Stomach (tissue), 19 donors: ENCODE measurements at places on chromosomes 4 and X. TPM values are rescaled to one million over a fixed set of nuclear protein-coding genes. Genes with fewer than 3 reads are reported as not detected.
A peak's percentile ranks its signal among the peaks of the same experiment; 100 is the strongest.

- no peaks in the 10 kb centered on the region for H3K27me3 ChIP-seq
- H3K4me1 ChIP-seq, result peaks cover 26% of the 10 kb centered on the region
- peaks cover 2% of the 10 kb centered on the region for H3K36me3 ChIP-seq
- H3K27ac ChIP-seq, result no peak overlapping the region
- peak overlapping the region; percentile 95 for H3K4me3 ChIP-seq
Measured at GRCh38 chr4:6781561-6781960, 966 bp upstream of the KIAA0232 start.

GRCh38 chr4:162461952-162462351, 298.2 kb upstream of the FSTL5 start:
- no peaks in the 10 kb centered on the region for H3K4me1 ChIP-seq
- H3K36me3 ChIP-seq, result no peaks in the 10 kb centered on the region
- peak; percentile 29 for DNase-seq
- H3K27me3 ChIP-seq, result no peaks in the 10 kb centered on the region

DNA sequence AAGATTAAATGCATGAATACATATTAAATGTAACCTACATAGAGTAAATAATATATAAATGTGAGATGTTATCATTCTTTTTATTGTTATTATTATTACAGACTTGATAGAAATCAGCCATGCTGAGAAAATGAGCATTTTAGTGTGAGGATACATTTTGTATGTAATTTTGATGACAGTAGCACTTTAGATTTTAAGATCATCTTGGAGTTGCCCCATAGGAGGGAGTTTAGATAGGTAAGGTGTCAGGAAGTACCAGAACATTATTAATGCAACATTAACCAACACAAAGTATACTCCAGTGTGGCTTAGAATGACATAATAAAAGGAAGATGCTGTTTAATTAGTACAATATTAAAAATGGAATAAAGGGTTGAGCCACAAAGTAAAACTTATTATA, 8.4 kb downstream of the TMPRSS11A start:
- H3K4me1 ChIP-seq, result no peaks in the 10 kb centered on the region
- H3K4me3 ChIP-seq, result no peak overlapping the region
- no peak for DNase-seq

DNA sequence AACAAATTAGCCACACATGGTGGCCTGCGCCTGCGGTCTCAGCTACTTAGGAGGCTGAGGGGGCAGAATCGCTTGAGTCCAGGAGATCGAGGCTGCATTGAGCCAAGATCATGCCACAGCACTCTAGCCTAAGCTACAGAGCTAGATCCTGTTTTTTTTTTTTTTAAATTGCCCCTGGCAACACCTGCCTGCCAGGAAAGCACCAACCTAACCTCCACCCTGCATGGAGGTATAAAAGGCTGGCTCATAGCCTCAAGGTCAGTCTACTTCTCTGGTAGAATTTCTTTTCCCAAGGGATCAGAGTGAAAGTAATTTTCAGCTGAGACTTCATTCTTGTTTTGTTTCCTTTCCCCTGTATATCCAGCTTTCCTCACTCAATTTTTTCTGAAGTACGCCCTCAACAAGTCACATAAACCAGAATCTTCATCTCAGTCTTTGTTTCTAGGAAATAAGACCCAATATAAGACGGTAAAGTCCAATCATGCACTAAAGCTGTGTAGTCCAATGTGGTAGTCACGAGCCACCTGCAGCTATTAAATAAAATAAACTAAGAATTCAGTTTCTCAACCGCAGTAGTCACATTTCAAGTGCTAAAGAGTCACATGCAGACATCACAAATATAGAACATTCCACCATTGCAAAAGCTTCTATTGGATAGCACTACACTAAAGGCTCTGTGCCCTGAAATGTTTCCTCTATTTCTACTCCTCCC, 113.3 kb downstream of the HPGD start:
- H3K36me3 ChIP-seq, result no peaks in the 10 kb centered on the region
- DNase-seq, result no peak
- H3K4me3 ChIP-seq, result no peak overlapping the region
- no peak overlapping the region for H3K27ac ChIP-seq
- no peaks in the 10 kb centered on the region for H3K4me1 ChIP-seq

- H3K36me3 ChIP-seq, result no peaks in the 10 kb centered on the region
- H3K27me3 ChIP-seq, result no peaks in the 10 kb centered on the region
- DNase-seq, result no peak
- H3K4me3 ChIP-seq, result no peak overlapping the region
- H3K27ac ChIP-seq, result no peak overlapping the region
Measured at GRCh38 chr4:39658756-39659155, 20.1 kb upstream of the SMIM14 start.

GRCh38 chr4:76197971-76198410, 15.6 kb downstream of the SCARB2 start:
- peaks cover 96% of the 10 kb centered on the region for H3K4me1 ChIP-seq
- peak; percentile 79 for DNase-seq
- peaks cover 4% of the 10 kb centered on the region for H3K36me3 ChIP-seq
- peak overlapping the region; percentile 82 for H3K27ac ChIP-seq
- no peak overlapping the region for H3K4me3 ChIP-seq

GRCh38 chr4:97238956-97239666, 904.2 kb downstream of the STPG2 start:
- H3K27me3 ChIP-seq, result no peaks in the 10 kb centered on the region
- H3K4me3 ChIP-seq, result no peak overlapping the region
- no peak overlapping the region for H3K27ac ChIP-seq
- no peaks in the 10 kb centered on the region for H3K36me3 ChIP-seq

DNA sequence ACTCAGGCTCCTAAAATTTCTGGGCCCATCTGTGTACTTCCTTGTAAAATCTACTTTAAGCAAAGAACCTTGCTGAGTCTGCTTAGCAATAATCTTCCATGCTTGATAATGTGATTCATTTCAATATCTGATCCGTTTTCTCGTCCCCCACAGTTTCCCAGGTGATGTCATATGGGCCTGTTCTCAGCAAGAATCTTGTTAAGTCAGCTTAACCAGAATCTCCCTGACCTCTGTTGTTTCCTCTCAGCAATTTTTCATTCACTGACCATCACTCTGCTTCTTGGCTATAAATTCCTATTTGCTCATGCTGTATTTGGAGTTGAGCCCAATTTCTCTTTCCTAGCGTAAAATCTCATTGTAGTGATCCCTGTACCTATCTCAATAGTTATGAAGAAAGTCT, 13.9 kb downstream of the CSN2 start:
- H3K4me1 ChIP-seq, result no peaks in the 10 kb centered on the region
- no peaks in the 10 kb centered on the region for H3K36me3 ChIP-seq
- no peak overlapping the region for H3K4me3 ChIP-seq
- DNase-seq, result no peak
- no peak overlapping the region for H3K27ac ChIP-seq

GRCh38 chr4:148007314-148007760, 275.4 kb downstream of the ARHGAP10 start:
- no peak overlapping the region for H3K27ac ChIP-seq
- H3K36me3 ChIP-seq, result no peaks in the 10 kb centered on the region
- no peaks in the 10 kb centered on the region for H3K4me1 ChIP-seq
- no peaks in the 10 kb centered on the region for H3K27me3 ChIP-seq

DNA sequence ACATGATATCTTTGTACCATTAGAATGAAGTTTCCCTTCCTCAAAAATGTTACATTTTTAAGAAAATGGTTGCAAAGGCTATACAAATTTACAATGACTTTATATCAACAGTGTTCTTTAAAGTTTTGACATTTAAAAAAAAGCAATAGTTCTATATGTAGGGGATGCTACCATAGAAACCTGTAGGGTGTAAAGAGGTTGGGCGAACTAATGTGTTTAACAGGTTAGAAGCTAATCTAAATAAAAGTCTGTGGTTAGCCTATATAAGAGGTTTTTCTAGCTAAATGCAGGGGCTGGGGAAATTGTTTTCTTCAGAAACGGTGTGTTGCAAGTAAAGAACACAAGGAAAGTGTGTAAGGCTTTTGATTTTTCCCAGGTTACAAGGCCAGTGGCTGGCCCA, 73.3 kb downstream of the GBA3 start:
- no peak overlapping the region for H3K27ac ChIP-seq
- no peaks in the 10 kb centered on the region for H3K4me1 ChIP-seq
- H3K27me3 ChIP-seq, result no peaks in the 10 kb centered on the region
- H3K4me3 ChIP-seq, result no peak overlapping the region

DNA sequence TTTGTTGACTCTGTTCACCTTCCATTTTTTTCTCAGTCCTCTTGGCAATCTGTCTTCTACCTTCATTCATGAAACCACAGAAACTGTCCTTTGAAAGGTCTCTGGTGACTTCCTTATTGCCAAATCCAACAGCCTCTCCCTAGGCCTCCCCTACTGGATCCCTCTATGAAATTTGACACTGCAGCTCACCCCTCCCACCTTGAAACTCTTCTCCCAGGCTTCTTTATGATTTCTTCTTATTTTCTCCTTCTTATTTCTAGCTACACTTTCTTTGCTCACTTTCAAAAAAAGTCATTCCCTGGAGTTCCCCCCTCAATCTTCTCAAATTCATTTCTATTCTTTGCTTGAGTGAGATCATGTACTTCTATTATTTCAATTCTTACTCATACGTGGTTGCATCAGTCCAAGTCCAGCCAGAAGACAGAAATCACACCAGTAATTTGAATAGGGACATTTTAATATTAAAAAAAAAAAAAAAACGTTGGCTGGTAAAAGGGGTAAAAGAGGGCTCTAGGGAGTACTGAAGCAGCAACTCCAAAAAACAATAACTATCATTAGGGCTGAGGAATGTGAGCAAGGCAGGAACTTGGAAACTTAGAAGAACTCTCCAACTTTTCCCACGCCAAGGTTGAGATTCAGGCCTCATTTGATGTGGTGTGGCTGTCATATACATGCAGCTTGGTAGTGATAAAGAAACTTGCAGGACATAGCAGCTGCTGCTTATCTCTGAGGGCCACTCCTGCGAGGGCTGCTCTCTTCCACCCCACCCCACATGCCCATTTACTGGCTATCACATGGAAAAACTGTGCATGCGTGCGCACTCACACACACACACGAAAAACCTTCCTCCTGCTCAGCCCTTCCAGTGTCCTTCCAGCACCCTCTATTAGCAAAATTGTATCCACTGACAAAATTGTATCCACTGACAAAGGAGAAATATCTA, 169.8 kb upstream of the GALNT7 start:
- DNase-seq, result no peak
- no peak overlapping the region for H3K4me3 ChIP-seq
- no peaks in the 10 kb centered on the region for H3K4me1 ChIP-seq
- H3K27me3 ChIP-seq, result no peaks in the 10 kb centered on the region
- H3K36me3 ChIP-seq, result no peaks in the 10 kb centered on the region
- no peak overlapping the region for H3K27ac ChIP-seq

- peak; percentile 96 for DNase-seq
- H3K27ac ChIP-seq, result peak within 1 kb of the TSS; percentile 90
- no peaks in the 10 kb centered on the region for H3K27me3 ChIP-seq
- H3K36me3 ChIP-seq, result no peaks in the 10 kb centered on the region
- peaks cover 11% of the 10 kb centered on the region for H3K4me1 ChIP-seq
Measured at GRCh38 chr4:53591372-53591892, at the start of gene LNX1. Gene LNX1, minus strand, starts transcription at chr4:53591486. Its CDS starts 17,484 bp downstream, at chr4:53574002.

The MCF2 gene
- total RNA-seq, result 0.37 TPM

The NDST3 gene
- not detected for total RNA-seq
